ENCODE measurements at places on chromosomes 7 and 10. TPM values are rescaled to one million over a fixed set of nuclear protein-coding genes. Genes with fewer than 3 reads are reported as not detected.
A peak's percentile ranks its signal among the peaks of the same experiment; 100 is the strongest.

DNA sequence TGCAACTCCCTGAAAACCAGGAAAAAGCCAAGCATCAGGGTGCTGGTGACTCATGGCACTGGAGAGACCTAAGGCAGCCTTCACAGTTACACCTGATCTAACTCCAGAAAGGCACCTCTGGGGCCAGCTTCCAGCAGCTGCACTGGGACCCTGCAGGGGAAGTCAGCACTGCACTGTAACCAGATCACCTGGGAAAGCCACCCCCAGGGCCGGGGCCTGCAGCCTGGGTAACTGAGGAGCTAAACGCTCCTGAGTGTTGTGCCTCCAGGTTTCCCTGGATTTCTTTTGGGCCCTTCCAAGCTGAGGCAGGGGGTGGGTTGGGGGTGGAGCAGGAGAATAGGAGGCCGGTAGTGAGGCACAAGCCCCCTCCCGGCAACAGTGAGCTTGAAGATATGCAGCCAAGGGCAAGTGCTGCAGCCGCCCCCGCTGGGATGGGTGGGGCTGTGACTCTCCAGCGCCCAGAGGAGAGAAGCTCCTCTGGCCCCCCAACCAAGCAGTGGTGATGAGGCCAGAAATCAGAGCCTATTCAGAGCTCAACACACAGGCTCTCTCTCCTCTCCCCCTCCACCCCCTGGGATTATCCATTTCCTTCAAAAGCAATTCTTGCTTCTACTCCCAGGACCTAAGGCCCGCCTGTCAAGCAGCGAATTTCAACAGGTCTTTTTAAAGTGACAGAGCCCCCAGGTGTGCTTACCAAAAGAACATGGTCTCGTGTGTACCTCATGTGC is 2.6 kb downstream of the CXCL12 start:
- DNase-seq: no peak

GRCh38 chr7:28976022-28976421 is 17.9 kb upstream of the TRIL start:
- DNase-seq: no peak

DNA sequence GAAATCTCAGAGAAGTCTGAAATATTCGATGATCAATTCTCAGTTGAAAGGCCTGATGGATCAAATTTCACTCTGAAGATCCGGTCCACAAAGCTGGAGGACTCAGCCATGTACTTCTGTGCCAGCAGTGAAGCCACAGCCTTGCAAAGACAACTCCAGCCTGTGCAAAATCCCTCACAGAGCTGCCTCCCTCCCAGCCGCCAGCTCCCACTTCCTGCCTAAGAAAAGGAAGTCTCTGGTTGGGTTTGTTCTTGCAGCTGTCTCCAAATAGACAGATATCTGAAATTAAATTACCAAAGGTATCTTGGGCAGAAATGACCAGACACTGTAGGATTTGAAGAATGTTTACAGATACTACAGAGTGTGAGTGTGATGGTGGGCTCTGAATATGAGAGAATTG is 43.4 kb upstream of the PRSS58 start:
- no peak for DNase-seq

DNA sequence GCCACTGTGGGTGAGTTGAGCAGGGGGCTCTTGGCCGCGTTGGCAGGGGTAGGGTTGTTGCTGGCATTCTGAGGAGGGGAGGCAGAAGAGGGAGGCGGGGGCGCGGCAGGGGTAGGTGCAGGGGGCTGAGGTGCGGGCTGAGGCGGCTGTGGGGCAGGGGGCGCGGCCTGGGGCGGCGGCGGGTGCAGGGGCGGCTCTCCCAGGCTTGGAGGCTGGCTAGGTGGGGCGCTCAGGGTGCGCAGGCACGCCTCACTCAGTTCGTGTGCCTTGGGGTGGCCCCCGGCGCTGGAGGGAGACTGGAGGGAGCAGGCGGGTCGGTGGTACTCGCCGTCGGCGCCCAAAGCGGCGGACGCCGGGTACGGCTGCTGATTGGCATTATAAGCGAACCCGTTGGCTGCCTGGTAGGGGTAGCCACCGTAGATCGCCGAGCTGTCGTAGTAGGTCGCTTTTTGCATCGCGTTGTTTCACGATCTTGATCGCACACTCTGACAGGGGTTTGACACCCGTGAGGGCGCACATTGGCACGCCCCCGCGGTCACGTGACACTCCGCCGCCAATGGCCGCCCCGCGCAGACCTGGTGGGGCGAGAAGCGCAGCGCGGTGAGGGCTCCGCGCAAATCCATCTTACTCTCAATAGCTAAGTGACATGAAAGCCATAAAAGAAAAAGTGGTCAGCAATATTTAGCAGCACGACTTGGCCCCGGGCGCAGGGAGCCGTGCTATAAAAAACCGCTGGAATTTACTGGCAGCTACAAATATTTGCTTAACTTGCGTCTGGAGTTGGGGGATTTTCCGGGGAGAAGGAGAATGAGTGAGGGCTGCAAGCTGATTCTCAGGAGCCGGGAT is 7.9 kb upstream of the HOXA2 start:
- DNase-seq: no peak

- peak; percentile 21 for DNase-seq
Measured at GRCh38 chr10:29532256-29532878, 102.4 kb downstream of the SVIL start.

DNA sequence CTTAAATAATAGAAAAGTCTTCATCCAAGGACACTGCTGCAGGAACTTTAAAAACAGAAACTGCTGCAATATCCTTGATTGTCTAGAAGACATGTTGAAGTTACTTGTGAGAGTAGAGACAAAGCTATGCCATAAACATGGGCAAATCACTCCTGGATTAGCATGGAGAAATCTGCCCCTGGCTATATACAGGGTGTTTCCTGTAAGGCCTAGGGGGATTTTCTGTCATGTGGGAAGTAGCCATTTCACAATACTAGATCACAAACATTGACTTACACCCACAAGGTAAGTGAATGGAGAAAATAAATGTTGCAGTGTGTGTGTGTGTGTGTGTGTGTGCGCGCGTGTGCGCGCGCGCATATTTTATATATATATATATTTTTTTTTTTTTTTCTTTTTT is 35.2 kb upstream of the PDK4 start:
- DNase-seq: no peak

DNA sequence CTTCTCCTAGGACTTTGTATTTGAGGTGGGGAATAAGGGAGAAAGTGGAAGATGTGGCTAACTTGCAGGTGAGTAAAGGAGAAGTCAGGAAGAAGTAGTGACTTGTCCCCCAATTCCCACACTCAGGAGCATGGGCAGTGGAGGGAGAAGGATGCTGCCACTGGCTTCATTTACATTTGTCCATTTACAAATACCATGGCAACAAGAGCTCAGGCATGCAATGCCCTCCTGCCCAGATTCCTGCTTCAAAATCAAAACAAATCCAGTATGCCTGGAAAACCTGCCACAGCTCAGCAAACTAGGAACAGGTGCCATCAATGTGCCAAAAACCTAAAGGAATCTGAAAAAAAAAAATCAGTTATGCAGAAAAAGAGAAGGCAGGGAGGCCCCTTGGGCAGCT is 139.9 kb downstream of the KCNMA1 start:
- DNase-seq: no peak

DNA sequence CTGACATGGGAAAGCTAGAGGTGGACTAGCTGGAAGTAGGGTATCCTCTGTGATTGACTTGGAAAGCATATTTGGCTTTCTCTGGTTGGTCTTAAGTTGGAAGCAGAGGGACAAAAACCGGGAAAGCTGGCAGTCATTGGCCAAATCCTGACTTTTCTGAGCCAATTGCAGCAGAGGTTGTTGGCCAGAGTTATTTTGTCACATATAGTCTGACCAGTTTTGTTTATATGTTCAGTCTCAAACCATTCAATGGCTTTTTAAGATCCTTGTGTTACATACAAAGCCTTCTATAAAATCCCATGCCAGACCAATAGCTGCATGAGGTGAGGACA is 6.3 kb downstream of the CFAP69 start:
- DNase-seq: no peak

GRCh38 chr7:131664570-131664969 is 108.1 kb upstream of the PODXL start:
- DNase-seq: no peak

DNA sequence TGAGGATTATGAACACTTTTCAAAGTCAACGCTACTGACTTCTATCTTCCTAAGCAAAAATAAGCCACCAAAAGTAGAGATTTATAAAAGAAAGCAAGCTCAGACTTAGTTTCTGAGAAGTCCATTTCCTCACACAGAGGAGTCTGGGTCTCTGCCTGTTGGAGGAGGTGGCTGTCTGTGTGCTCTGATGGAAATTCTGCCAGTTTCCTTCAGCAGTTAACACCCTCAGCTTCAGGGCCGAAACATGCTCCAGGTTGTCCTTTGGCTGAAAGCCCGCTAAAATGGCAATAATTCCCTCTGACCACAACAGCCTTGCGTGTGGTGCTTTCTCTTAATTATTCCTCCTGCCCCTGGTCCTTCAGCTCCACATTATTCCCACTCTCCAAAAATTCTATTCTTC is 127.8 kb upstream of the LAMB4 start:
- no peak for DNase-seq

GRCh38 chr7:44311561-44312495 is 13.6 kb downstream of the CAMK2B start:
- DNase-seq: no peak

GRCh38 chr7:106287786-106288185 is 3.0 kb upstream of the NAMPT start:
- DNase-seq: no peak

Gene SCIN
- total RNA-seq: 2.4 TPM

DNA sequence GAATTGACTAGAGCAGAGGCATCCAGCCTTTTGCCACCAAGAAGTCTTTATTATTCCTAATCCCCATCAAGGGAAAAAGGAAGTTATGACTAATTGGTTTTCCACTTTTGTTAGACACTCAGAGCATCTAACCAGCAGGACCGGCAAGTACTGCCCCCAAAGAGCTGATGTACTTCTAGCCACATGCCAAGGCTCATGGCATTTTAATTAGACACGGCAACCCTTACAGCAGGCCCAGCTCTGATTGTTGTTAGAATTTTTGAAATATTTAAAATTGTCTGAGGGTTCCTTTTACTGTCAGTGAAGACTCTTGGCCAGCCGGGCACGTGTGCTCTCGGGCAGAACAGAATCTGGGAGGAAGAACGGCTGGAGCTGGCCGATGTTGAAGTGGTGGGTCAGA is 114.8 kb downstream of the SPAG6 start:
- DNase-seq: no peak

Gene TRIL
- total RNA-seq: 0.42 TPM

Gene PAPOLB
- not detected for total RNA-seq

GRCh38 chr7:33719059-33719581 is 186.2 kb upstream of the BMPER start:
- no peak for DNase-seq

GRCh38 chr10:100327007-100327717 is 2.9 kb downstream of the PKD2L1 start:
- peak; percentile 41 for DNase-seq

Gene NPC1L1
- 0.07 TPM for total RNA-seq

GRCh38 chr10:19819419-19820033 is 3.3 kb downstream of the PLXDC2 start:
- DNase-seq: peak; percentile 27

Gene GPR37
- total RNA-seq: 0.29 TPM

Gene TMEM26
- not detected for total RNA-seq

Gene FAM25G
- not detected for total RNA-seq

Gene ETV1
- total RNA-seq: 1.0 TPM
